ENCODE measurements at places on chromosomes 6 and 20.
A peak's percentile ranks its signal among the peaks of the same experiment; 100 is the strongest.

DNA sequence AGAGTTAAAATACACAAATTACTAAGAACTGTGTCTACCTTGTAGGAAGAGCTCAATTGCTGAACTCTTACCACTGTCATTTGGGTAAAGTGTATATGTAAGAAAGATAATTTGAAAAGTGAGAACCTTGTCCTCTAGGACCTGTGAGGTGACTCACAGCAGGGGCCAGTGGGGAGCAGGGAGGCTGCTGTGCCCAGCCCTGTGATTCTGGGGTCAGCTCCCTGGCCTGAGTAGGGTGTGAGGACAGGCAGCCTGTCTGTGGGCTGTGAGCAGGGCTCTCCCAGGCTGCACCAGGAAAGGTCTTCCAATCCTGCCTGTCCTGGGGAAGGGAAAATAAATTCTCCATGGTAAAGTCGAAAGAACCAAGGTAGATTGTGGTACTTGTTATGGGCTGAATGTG is 27.3 kb upstream of the SIRPG start:
- DNase-seq: no peak

DNA sequence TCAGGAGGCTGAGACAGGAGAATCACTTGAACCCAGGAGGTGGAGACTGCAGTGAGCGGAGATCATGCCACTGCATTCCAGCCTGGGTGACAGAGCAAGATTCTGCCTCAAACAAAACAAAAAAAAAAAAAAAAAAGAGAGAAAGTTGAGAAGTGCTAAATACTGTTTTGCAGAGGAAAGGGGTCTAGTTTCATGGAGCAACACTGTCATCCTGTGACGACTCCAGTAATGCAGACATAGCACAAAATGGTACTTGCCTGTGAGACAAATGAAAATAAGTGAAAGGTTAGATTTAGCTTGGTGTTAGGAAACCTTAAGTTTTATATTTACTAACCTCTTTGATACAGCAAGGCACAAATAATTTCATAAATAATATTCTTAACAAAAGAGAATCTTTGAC is 29.7 kb downstream of the CEP162 start:
- no peak for DNase-seq

DNA sequence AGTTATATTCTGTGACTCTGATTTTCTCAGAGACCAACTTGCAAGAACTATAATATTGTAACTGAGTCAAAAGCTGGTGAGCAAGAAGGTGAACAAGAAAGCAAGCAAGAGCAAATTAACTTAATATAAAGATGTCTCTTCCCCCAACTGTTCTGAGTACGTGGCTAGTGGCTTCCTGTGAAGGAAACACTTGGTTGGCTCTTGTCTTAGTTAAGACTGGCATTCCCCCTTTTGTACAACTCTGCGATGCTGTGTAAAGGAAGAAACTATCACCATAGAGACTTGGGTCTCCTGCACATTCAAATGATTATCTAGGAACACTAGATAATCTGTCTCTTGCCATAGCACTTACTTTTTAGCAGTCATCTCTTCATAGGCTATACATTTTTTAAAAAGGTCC is 47.3 kb upstream of the TNFAIP3 start:
- no peak for DNase-seq

DNA sequence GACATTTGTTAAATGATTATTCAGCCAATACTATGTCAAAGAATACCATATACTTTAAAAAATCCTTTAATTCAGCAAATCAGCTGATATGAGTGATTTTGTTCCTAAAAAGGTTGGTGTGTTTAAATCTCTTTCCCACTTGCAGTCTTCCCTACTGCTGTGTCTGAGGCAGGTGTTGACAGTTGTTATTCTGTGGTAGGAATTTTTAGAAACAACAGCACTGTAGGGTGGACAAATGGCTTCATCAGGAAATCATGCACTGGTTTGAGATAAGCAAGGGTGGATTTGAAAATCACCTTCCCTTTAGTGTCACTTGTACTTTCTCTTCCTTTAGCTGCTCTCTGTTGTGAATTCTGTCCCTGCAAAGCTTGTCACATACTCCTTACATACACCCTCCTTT is 213.7 kb upstream of the SGK1 start:
- no peak for DNase-seq

DNA sequence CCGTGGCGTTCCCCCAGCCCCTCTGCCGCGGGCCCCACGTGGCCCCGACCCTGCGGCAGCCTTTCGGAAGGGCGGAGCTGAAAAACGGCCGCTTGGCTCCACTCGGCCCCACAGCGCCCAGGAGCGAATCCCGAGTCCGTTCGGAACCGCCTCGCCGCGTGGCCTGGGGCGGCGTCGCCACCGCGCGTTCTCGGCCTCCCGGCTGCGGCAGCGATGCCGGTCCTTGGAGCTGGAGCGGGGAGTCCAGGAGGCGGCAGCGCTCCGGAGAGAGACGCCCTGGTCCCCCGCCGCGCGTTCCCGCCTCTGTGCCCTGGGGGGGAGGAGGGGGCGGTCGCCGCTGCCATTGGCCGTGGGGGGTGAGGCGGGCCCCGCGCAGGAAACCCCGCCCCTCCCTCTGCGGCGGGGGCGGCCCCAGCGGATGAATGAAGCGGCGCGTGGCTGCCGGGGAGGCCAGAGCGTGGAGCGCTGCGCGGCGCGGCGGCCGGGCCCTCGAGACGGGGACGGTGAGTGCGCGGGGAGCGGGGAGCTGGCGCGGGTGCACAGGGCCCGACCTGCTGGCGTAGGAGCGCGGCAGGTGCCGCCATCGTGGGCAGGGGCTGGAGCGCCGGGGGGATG is at the start of gene SLCO4A1:
SLCO4A1 (plus strand) TSS at position 453 of the 615 bp plus-strand sequence. CDS start 13,952 bp downstream, outside the sequence.
- DNase-seq: peak; percentile 95

GRCh38 chr6:35058865-35059522 is 82.1 kb downstream of the TCP11 start:
- no peak for DNase-seq

GRCh38 chr6:25418454-25419052 is 139.4 kb downstream of the CARMIL1 start:
- DNase-seq: no peak

DNA sequence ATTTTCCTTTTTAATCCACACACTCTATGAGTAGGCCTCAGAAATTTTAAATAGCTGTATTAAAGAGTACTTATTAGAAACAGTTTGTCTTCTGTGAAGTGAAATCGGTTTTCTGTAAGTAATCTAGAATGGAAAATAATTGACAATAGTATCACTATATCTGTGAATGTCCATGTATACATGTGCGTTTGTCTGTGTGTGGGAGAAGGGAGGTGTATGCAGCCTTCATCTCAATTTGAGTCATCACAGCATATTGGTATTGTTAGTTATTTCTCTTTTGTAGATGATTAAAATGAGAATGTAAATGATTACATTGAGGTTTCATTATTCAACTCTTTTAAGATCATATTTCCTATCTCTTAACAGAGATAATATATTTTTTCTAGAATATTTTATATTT is 206.0 kb downstream of the EYS start:
- no peak for DNase-seq

DNA sequence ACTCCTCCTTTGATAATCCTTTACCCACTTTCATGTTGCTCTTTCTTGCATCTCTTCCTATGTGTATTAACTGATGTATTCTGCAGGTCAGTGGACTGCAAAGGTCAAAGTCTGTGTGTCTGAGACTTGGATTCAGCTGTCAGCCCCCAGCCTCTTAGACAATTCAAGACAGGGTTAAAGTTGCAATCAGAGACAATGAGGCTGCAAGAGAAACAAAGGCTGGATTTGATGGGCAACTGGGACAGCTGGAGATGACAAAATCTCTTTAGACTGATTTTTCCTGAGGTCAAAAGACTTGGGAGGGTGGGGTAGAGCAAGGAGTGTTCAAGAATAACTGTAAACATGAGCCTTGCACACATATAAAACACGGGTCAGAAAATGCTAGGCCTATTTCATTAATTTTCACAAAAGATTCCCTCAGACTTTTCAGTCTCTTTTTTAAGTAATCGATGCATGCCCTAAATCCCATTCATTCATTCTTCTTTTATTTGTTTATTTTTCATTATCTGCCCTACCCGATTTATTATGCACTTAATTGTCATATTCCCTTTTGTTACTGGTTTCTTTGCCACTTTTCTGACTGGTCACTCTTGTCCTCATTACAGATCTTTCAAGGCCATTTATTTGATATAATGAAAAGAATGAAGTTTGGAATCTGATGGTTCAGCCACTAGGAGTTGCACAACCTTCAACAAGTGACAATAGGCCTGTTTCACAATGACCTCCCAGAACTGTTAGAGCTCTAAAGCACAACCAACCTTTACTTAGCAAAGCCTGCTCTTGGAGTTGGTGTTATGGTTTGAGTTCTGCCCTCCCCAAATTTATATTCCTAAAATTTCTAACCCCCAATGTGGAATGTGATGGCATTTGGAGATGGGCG is 33.8 kb upstream of the AKAP12 start:
- no peak for DNase-seq

GRCh38 chr6:44167567-44167966 is 8.9 kb downstream of the CAPN11 start:
- no peak for DNase-seq

DNA sequence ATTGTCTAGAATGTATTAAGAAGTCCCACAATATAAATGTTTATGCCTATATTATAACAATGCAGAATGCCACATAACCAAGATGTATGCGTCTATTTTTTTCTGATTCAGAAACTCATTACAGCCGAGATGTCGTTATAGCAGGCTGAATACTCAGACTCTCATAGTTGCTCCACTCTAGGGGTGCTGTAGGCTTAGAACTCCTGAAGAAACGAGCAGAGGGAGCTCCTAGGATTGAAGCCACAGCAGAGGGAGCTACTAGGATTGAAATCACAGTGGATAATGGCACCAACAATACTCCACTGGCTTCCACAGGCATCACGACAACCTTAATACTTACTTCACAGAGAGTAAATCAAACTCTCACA is 208.9 kb downstream of the KIF16B start:
- DNase-seq: no peak

DNA sequence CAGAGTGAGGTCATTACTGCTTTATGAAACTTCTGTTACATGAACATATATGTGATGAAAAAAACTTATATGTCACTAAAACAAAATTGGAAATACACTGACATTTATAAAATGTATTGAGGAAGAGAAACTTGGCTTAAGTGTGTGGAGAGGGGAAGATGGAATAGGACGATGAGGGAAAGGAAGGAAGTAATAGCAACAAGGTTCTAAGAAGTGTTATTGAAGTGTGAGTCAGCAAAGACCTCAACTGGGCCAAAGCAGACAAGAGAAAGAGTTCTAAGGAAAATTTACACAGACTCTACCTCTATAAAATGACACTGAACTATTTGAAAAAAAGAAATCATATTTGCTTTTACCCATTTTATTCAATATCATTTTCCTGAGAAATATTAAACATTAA is 38.3 kb downstream of the SNX3 start:
- DNase-seq: no peak

DNA sequence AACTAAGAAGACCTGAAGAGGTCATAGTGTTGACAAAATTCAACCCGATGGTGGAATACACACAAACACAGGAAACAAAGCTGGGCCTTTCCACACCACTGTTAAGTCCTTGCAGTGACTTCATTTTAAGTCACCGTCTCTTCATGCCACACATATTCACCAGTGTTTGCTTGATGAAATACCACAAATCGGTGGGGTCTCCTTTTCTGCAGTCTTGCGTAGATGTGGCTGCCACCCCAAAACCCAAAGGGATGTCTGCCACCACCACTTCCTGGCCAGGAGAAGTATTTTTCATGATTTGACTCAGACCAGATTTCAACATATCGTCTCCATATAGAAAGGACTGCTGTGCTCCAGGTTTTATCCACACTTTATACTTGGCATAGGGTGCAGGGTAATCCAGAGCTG is 11.0 kb upstream of the COL10A1 start:
- DNase-seq: no peak

GRCh38 chr20:11920083-11920482 is 2.4 kb downstream of the BTBD3 start:
- no peak for DNase-seq

DNA sequence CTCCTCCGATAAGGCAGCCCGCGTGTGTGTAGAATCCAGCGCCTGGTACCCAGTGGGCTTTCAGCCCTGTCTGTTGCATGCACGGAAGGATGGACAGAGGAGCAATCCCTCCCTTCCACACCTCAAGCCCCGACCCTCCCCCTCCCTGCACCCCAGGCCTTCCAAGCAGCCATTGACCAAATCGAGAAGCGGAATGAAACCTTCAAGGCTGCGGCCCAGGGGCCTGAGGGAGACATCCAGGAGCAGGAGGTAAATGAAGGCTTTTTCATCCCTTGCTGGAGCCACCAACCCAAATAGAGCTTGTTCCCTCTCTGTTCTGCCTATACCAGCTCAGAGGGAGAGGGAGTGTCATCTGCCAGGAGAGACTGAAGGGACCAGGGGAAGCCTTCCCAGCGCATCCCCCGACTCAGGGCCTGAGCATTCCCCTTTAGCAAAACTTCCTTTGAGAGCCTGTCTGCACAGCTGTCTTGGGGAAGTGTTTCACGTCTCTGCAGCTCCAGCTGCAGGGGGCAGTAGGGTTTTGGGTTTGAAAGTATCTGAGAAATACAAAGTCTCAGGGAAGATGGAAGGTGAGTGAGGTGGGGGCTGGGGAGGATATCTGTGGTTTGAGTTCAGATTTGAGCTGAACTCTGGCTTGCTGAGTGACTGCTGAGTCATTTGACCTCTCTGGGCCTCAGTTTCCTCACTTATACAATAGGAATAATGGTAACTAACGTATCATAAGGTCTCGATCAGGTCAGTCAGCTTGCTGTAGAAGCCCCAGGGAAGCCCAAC is 16.1 kb downstream of the FGD2 start:
- DNase-seq: no peak

DNA sequence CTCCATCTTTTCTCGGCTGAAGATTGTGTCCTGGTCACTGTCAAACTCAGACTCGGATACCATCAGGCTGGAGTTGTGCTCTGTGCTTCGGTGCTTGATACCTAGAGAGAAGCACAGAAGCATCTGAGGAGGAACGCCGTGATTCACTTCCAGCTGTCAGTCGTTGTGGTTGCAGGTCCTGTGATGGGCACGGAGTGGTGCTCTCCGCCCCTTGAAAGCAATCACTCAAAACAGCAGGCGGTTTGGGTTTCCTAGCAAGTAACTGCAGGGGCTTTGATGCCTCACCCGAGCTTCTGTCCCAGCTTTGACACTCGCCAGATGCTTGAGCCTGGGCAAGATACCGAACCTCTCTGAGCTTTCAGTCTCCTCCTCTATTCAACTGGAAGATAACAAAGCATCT is 52.5 kb downstream of the ALDH5A1 start:
- DNase-seq: no peak

DNA sequence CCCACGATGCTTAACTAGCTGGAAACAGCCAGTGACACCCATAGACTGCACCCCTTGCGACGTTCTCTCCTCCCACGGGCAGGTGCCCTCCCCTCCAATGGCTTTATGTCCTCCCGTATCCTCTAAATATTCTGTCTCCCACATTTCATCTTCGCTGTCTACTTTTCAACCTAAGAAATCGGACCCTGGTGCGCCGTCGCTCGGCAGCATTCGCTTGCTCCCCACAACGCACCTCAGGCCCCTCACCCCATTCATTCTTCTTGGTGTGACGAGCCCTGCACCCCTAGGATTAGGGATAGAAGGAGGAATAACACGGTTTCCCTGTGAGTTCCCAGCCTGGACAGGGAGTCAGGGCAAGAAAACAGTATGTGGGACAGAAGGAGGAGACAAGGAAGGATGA is 74.3 kb upstream of the FOXQ1 start:
- peak; percentile 33 for DNase-seq
